ENCODE measurements at places on chromosomes 5 and 9.

DNA sequence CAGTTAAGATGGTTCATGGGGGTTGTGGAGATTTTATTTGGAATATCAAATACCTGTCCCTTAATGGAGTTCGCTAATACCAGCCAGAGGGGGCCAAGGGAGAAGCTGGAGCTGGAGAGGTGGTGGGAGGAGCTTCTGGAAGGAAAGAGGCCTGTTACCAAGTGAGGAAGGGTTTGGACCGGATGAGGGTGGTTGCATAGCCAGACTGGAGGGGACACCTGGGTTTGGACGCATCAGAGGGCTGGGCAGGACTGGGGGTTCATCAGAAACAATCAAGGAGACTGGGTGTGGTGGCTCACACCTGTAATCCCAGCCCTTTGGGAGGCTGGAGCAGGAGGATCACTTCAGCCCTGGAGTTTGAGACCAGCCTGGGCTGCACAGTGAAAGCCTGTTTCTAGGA, 111.8 kb upstream of the IER5L start:
- DNase-seq = no peak

DNA sequence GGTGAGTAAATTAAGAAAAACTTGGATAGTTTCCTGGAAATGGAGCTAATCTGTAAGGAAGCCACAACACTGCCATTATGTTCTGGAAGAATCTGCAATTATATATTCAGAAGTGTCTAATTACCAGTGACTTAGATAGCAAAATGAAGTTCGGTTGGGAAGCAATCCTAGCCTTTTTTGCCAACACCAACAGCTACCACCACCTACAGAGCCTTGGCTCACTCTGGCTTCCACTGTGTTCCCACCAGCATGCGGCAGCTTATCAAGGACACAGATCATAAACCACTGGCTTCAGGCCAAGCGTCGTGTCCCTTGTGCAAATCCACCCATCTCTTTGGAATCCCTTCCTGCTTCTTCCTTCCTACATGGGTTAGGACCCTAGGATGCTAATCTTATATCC, 118.0 kb upstream of the PCA3 start:
- DNase-seq = no peak

GRCh38 chr9:127614961-127615360, 2.9 kb downstream of the STXBP1 start:
- DNase-seq = no peak

DNA sequence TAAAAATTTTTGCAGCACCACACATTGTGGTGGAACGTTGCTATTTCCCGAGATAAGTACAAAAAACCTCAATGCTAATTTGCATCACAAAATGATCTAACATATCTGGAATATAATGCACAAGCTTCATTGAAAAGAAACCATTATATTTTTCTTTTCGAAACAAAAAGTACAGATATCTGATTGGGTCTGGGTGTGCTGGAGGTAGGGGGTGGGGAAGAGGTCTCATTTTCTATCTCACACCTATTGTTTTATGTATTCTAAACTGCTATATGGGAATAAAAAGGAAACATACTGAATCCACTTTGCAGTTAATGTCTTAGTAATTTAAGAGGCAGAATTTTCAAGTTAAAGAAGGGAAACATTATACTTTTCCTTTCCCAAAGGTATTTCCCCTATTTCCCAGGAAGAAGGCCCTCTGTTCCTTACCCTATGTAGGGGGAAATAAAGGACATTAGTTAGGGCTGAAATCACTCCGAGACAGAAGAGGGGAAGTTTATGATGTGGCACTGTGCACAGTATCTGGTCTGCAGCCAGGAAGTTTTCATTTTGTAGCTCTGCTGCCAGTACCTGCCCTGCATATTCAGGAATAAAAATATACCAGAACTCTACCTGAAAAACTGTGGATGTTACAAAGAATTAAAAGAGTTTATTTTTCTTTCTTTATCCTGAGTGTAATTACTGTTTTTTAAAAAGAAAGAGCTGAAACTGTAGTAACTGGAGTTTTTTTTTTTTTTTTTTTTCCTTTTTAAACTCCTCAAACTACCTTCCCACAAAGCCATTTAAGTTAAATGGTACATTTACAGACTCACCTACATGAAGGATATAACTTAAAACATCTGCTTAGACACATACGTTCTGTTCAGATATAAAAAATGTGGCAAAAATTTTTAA, 7.4 kb downstream of the MEF2C start:
- no peak for DNase-seq

- DNase-seq = peak; percentile 80
Observed at GRCh38 chr5:172806897-172807672, 27.0 kb upstream of the ERGIC1 start.

DNA sequence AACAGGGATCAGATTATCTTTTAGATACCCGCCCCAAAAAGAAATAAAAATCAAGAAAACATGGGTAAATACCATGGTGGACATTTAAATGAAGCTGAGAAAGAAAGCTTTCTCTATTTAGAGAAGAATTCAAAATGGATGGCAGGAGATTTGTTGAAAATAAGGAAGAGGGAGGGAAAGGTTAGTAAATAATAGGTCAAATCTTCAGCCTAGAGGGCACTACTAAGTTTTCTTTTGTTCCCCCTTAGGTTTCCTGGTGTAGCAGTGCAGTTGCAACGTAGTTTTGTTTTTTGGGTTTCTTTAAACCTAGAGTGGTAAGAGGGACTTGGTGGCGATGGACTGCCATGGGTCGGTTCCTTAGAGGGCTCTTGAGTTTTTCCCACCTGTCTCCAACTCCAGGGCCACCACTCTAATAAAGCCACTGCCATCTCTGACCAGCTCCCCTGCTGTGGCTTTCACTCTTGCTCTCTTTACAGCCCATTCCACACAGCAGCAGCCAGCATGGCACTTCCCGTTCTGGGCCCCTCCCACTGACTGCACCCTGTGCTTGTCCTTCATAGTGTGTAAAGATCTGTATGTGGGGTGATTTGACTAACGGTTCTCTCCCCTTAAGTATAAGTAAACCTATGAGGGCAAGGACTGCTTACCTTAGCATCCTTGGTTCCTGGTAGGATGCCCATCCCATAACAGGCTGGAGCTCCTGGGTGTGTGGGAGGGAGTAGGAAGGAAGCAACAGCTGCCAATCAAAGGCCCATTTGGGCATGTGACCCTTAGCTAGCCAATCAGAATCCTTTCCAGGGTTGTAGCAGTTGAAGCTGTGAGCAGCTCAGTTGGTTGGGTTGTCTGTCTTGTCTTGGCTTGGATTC, 118.3 kb downstream of the SLC1A3 start:
- peak; percentile 32 for DNase-seq

GRCh38 chr5:96734871-96735325, 72.7 kb downstream of the CAST start:
- DNase-seq = no peak

DNA sequence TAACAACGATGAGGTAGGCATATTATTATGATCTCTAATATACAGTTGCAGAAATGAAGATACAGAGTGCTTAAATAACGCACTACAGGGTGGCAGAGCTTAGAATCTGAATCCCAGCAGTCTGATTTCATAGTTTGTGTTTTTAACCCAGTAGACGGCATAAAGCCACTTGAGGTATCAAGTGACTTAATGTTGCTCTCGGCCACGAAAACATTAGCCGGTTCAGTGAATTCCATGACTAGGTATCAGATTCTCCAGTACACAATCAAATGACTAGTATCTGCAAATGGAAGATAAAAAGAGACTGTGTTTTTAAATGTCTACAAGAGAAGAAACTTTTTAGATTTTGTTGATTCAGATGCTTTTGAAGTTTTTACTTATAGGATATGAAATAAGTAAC, 24.8 kb downstream of the SMC2 start:
- DNase-seq = no peak

GRCh38 chr9:94068257-94068656, 16.0 kb upstream of the PTPDC1 start:
- no peak for DNase-seq

GRCh38 chr9:134433909-134434882, 107.9 kb downstream of the RXRA start:
- no peak for DNase-seq

- no peak for DNase-seq
Observed at GRCh38 chr9:111501648-111502047, 17.5 kb upstream of the ECPAS start.

GRCh38 chr9:7338586-7339281, 460.8 kb downstream of the DMAC1 start:
- DNase-seq = no peak

GRCh38 chr5:54785729-54786591, 199.4 kb downstream of the ESM1 start:
- DNase-seq = no peak

DNA sequence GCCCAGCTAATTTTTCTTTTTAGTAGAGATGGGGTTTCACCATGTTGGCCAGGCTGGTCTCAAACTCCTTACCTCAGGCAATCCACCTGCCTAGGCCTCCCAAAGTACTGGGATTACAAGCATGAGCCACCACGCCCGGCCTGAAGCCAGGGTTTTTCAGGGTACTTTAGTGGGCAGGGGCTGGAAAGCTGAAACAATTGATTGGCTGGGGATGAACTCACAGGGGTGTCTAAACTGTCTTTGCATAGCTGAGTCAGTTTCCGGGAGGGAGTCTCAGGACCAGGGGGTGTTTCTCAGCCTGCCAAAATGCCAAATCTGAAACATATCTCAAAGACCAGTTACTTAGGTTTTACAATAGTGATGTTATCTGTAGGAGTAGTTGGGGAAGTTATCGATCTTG, 46.1 kb downstream of the PRUNE2 start:
- no peak for DNase-seq

DNA sequence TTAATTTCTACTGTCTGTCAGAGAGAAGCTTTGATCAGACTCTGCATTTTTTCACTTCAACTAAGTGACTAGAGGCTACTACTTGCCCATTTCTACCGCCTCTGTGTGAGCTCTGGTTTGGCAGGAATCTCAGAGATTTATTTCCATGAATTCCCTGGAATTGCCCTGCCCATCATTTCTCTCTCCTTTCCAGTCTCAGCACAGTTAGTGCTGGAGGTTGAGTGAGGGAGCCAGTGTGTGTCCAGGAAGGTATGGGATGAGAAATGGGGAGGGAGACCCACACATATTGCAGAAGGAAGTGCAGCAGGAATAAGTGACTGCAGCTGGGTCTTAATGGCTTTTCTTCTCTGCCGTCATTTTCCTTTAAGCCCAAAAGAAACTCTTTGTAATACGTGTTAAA, 443.1 kb upstream of the ZNF462 start:
- no peak for DNase-seq

DNA sequence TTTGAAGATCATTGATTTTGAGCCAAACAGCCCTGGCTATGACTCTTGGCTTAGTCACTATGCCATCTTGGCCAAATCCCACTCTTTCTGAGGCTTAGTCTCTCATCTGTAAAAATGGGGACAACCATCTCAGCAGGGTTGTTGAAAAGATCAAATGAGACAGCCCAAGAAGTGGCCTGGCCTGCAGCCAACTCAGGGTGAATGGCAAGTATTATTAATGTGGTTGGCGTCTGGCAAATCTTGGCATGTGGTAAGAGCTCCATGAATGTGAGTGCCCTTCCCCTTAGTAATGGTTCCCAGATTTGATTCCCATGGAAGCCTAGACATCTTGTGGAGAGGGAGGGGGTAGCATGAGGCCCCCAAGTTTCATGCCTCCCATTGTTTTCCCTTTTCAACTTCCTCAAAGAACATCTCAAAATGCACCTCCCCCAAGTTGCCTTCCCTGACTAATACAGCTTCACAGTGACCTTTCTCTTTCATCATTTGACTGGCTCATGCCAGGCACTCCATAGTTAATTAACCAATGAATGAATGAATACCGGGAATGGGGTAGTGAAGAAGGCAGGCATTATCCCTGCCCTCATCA, 11.8 kb upstream of the TGFBI start:
- no peak for DNase-seq

- no peak for DNase-seq
Observed at GRCh38 chr9:98811051-98811650, 3.7 kb downstream of the GALNT12 start.

GRCh38 chr9:4828761-4829160, 36.0 kb downstream of the RCL1 start:
- DNase-seq = no peak

- DNase-seq = no peak
Observed at GRCh38 chr5:173853370-173854131, 34.6 kb upstream of the CPEB4 start.

- DNase-seq = no peak
Observed at GRCh38 chr5:176670449-176670848, 23.2 kb downstream of the TSPAN17 start.

- no peak for DNase-seq
Observed at GRCh38 chr5:81164936-81165335, 68.2 kb upstream of the CKMT2 start.

DNA sequence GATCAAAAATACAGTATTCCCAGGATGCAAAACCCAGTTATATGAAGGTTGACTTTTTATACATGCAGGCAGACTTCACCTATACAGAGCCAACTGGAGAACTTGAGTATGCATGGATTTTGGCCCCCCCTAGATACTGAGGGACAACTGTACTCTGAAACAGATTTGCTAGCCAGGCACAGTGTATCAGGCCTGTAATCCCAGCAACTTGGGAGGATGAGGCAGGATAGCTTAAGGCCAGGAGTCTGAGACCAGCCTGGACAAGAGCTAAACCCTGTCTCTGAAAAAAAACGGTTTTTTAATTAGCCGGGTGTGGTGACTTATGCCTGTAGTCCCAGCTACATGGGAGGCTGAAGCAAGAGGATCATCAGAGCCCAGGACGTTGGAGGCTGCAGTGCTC, 21.9 kb downstream of the PTBP3 start:
- no peak for DNase-seq

DNA sequence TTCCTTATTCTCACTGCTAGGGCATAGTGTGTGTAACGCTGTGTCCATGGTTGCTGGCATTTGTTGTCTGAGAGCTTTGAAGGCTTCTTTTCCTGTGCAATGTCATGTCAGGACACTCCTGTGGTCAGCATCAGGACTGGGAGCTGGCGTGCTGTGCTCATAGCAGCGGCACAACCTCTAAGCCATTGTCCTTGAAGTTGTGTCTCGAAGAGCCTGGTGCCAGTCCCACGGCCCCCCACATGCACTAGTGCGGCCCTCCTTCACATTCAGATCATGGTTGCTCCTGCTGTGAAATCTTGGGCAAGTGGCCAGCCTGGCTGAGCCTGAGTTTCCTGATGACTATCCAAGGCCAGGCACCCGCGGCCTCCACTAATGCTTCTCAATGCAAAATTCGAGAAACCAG, 32.4 kb downstream of the PDZD2 start:
- no peak for DNase-seq
